Kidney capillary endothelial cell (primary cell): ENCODE measurements at places on chromosomes 16 and 17.

DNA sequence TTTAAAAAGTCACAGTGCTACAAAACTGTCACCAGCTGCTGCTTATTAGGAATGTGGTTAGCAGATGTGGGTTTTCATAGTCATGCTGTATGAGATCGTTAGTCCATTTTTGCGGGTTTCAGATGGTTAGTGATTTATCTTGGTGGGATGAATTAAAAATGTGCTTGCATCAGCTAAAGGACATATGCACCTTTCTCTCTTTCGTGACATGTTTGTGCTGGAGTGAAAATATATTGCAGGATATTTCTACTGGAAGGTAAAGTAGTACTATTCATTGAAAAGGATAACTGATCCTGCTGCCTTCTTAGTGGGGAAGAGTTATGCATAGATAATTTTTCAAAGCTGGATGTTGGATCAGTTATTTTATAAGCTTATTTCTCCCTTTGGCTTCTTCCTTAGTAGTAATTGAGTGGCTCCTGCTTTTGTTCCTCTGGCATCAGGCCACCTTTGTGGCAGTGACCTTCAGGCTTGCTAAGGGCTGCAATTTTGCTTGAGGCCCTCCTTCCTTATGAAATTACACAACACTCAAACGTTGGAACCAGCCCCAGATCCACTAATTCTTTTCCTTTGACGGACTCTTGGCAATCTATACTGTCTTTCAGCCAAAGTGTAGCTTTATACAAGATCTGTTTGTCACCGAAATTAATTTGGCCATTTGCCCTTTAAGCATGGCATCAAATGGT is 7.5 kb upstream of the SNTB2 start:
- DNase-seq, result no peak

GRCh38 chr16:72112906-72113615 is 19.4 kb downstream of the DHX38 start:
- DNase-seq, result no peak

DNA sequence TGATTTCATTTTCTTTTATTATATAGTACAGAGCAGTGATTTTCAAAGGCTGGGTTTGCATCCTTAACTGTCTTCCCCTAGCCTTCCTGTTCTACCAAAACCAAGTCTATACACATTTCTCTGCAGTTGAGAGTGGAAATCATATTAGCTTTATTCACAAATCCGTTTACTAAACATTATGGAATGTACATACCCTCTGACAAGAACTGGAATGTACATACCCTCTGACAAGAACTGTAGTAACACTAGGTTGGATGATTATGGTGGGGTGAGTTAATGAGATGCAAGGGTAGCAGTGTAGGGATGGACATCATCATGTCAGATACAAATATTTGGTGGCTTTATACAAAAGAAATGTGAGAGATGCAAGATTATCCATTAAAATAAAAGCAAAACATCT is 154.8 kb downstream of the CYB561 start:
- DNase-seq, result no peak

DNA sequence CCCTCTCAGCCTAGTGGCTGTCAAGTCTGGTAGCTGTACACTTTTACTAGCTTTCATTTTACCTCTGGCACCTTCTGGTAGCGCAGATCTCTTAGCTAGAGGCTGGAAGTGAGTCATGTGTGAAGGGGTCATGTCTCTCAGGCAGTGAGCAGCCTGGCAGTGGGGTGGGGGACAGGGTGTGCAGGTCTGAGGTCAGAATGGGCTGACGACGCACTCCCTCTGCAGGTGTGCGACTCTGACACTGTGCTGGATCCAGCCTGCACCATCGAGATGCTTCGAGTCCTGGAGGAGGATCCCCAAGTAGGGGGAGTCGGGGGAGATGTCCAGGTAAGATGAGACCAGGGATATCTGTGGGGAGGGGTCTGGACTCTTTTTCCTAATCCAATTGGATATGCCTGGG is 7.8 kb downstream of the HAS3 start:
- DNase-seq, result no peak

- DNase-seq, result no peak
Measured at GRCh38 chr16:8474587-8474986, 115.7 kb downstream of the TMEM114 start.
